NCI-H2171 (cell line): ENCODE measurements at places on chromosomes 2 and 18.

- no peak for DNase-seq
These were observed 231.7 kb downstream of the ARL6IP6 start for GRCh38 chr2:152950126-152950525.

DNA sequence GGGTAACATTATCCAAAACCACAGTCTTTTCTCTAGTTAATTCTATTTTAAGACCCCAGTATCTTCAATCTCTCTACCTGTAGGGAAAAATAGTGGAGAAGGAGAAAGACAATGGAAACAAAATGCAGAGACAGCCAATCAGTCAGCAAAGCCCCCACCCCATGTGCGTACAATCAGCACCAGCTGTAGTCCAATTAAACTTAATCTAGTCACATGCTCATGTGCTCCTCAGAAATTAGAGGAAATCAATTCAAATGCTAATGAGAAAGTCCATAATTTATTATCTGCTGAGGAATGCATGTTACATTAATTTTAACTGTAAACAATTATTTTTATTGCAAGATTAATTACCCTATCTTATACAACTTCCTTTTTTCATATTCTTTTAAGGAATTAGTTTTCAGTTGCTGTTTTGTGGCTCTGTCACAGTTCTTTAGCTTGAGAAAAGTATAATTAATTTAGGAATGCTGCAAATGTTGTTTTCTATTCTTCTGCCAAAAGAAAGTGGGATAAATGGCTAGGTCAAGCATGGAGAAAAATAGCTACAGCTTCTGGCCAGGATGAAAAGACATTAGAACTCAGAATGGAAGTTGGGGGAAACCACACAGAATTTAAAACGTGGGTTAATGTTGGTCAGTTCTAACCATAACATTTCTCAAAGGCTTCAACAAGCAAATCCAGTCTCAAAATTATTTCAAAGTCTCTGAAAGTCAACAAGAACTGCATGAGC, 232.4 kb upstream of the HNRNPA3 start:
- DNase-seq, result no peak

GRCh38 chr2:199282309-199282708, 175.4 kb downstream of the SATB2 start:
- DNase-seq, result no peak

GRCh38 chr2:70673041-70673647, 94.9 kb downstream of the ADD2 start:
- DNase-seq, result peak; percentile 81

- no peak for DNase-seq
These were observed 235.0 kb downstream of the GULP1 start for GRCh38 chr2:188526701-188527100.

GRCh38 chr2:241179899-241180298, 8.6 kb upstream of the ANO7 start:
- no peak for DNase-seq

DNA sequence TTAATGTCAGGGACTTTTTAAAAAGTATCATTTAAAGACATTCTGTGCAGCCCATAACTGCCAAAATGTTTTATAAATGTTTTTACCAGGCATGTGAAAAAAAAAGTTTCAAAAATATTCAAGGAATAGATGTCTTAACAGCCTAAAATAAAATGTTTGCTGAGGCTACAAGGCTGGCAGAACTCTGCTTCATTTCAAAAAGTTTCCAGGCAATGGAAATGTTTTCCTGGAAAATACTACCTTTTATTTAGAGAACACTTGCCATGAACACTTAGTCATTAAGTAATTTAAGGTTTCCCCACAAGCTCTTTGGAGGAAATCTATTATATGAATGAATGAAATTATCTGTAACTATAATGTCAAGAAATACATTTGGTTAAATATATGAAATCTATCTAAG, 68.8 kb downstream of the THADA start:
- no peak for DNase-seq

- DNase-seq, result no peak
These were observed 12.0 kb upstream of the GALM start for GRCh38 chr2:38653715-38654527.

- no peak for DNase-seq
These were observed 16.2 kb upstream of the ZNF512 start for GRCh38 chr2:27566628-27567027.
